ENCODE measurements at places on chromosomes 4 and X. TPM values are rescaled to one million over a fixed set of nuclear protein-coding genes. Genes with fewer than 3 reads are reported as not detected.

Gene SLC7A11
- polyA plus RNA-seq, result 10.0 TPM

Gene PGRMC1
- polyA plus RNA-seq, result 235 TPM

Gene OTC
- polyA plus RNA-seq, result not detected

Gene ARHGAP6
- polyA plus RNA-seq, result 0.26 TPM

Gene ADH1C
- polyA plus RNA-seq, result not detected

Gene DACH2
- 2.4 TPM for polyA plus RNA-seq

Gene UCHL1
- polyA plus RNA-seq, result 998 TPM

Gene MID2
- 0.31 TPM for polyA plus RNA-seq

Gene GCNA
- 1.2 TPM for polyA plus RNA-seq

Gene ASMT
- 1.0 TPM for polyA plus RNA-seq

Gene MRPS18C
- polyA plus RNA-seq, result 197 TPM

Gene L1CAM
- 7.8 TPM for polyA plus RNA-seq

Gene PDLIM3
- 8.5 TPM for polyA plus RNA-seq

Gene HTRA3
- polyA plus RNA-seq, result 1.3 TPM

Gene SUPT20HL1
- not detected for polyA plus RNA-seq

Gene USP17L5
- not detected for polyA plus RNA-seq

Gene CAPN6
- 4.5 TPM for polyA plus RNA-seq

Gene TCEAL3
- 31.1 TPM for polyA plus RNA-seq

Gene BTK
- 0.68 TPM for polyA plus RNA-seq

Gene ARMCX2
- 47.8 TPM for polyA plus RNA-seq

Gene HTR2C
- 2.0 TPM for polyA plus RNA-seq

Gene MSANTD1
- 0.31 TPM for polyA plus RNA-seq

Gene CDS1
- 10.0 TPM for polyA plus RNA-seq

Gene GAGE13
- polyA plus RNA-seq, result not detected

Gene C4orf33
- polyA plus RNA-seq, result 4.4 TPM

Gene KCTD8
- polyA plus RNA-seq, result 2.8 TPM

Gene MORF4L2
- polyA plus RNA-seq, result 297 TPM

Gene MAGEA11
- polyA plus RNA-seq, result 0.12 TPM

Gene ADD1
- polyA plus RNA-seq, result 119 TPM

Measured in GM23338 (cell line).